ENCODE measurements at places on chromosomes 13 and 19.

DNA sequence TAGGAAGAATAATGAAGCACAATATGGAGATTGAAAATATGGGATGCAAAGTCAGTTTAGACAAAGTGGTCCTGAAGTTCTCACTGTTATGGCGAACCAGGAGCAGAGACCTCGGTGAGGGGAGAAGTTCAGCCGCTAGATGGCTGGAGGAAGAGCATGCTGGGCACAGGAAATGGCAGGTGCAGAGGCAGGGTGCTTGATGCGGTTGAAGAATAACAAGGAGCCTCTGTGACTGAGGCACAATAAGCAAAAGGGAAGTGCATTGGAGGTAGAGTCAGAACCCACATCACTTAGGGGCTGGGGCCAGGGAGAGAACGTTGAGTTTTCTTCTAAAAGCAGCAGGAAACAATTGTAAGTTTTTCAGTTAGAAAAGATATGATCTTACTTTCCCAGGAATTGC lies 1725.2 kb downstream of the EFNB2 start:
- DNase-seq = no peak

- DNase-seq = no peak
These were observed 5.9 kb downstream of the SLITRK5 start for GRCh38 chr13:87677043-87677495.

DNA sequence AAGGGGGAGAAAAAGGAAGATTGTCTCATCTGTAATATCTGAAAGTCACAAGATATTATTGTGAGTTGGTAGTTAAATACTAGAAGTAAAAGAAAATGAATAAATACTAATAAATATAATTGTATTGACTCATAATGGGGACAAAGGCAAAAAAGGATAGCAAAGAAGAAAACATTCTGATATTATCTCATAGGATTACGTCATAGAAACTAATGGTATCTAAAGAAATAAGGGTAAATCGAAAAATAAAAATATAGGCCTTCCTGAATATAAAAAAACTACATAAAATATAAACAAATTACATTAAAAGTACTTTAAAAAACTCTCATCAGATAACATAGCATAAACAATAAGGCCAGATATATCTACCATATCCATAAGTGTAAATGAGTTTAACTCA lies 38.6 kb upstream of the TDRD3 start:
- DNase-seq = no peak

GRCh38 chr19:30070198-30070967 lies 128.3 kb downstream of the URI1 start:
- no peak for DNase-seq

GRCh38 chr13:60931858-60932546 lies 483.6 kb downstream of the PCDH20 start:
- no peak for DNase-seq

GRCh38 chr13:54750521-54750920 lies 1721.9 kb downstream of the OLFM4 start:
- no peak for DNase-seq

DNA sequence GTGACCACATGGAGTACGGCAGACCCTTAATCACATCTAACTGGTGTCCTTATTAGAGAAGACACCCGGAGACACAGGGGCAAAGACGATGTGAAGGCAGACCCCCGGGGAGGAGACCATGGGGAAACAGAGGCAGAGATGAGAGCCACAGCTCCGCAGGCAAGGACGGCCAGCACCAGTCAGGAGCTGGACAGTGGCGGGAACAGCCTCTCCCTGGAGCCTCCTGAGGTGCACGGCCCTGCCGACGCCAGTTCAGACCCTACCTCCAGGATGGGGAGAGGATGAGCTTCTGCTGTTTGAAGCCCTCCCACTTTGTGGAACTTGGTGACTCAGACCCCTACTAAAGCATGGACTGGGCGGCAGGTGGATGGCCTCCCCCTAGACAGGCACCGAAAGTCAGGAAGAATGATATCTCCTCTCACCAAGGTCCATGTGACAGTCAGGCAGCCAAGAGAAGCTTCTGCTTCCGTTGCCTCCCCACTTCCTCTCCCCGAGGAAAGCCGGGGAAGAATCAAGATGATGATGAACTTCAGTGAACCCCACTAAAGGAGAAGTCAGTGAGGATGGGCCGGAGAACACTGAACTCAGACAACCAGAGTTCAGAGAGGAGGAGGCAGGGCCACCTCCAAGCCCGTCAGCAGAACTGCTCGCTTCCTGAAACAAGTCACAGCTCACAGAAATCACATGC lies 25.4 kb downstream of the RAB20 start:
- no peak for DNase-seq

- no peak for DNase-seq
These were observed 398.9 kb upstream of the ZNF507 start for GRCh38 chr19:31946491-31946890.

- DNase-seq = no peak
These were observed 474 bp upstream of the IFT88 start for GRCh38 chr13:20566468-20566897.

DNA sequence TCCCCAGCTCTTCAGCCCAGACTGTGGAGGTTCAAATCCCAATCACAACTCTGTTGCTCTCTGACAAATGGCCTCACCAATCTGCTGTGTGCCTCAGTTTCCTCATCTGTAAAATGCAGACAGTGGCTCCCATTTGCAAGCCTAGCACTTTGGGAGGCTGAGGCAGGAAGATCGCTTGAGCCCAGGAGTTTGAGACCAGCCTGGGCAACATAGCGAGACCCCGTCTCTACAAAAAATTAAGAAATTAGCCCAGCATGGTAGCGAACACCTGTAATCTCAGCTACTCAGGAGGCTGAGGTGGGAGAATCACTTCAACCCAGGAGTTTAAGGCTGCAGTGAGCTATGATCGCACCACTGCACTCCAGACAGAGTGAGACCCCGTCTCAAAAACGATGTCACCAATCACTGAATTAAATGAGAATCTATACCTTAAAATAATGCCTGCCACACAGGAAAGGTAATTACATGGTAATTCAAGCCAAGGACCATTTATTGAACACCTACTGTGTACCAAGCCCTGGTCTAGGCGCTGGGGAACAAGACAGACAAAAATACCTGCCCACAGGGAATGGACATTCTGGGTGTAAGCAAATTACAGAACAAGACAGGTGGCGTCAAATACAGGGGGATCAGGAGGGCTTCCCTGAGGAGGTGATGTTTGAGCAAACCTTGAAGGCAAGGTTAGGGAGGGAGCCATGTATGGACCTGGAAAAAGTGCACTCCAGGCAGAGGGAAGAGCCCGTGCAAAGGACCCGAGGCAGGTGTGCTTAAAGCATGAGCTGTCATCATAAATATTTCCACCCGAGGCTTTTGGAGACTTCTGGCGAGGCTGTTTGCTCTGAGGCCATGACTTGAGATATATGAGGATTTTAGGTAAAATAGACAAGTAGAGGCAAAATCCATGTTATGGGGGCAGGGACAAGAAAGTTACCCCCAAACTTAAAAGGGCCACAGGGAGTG lies 7.7 kb downstream of the NR2F6 start:
- DNase-seq = no peak

Measured in NCI-H187 treated with DMSO at 0.1 percent for 48 hours (cell line).